ENCODE measurements at places on chromosomes 16 and 17. TPM values are rescaled to one million over a fixed set of nuclear protein-coding genes. Genes with fewer than 3 reads are reported as not detected.

DNA sequence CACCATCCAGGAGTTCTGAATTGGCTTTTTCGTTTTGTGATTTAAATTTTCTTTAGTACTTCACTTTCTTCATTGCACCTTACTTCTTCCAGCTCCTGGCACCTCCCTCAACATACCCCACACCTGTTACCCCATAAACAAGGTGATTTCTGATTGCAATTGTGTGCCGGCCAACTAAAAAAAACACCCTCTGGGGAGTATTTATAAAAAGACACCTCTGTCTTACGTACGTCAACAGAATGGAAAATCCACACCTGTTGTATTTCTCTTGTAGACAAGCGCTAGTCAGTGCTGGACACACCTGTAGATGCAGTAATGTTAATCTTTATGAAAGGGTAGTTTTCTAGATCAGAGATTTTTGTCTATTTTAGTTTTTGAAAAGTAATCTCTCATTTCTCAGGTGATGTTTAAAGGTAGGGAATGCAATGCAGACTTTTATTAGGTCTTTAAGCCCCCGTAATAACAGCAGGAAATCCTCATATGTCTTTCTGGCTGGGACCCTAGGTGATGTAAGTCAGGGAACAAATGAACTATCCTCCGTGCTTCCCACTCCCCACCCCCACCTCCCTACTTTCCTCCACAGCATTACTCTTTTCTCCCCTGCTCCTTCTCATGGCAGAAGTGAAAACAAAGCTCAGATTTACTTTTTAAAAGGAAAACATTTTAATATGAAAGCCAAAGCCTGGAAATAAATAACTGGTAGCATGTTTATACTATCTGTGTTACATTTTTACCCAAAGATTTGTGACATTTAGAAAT, 4.2 kb downstream of the MSI2 start:
- DNase-seq: no peak

- DNase-seq: no peak
These were observed 12.7 kb downstream of the RNF227 start for GRCh38 chr17:7903154-7904103.

The CLEC10A gene
- polyA plus RNA-seq: 11.6 TPM

GRCh38 chr17:29045734-29046472, 3.0 kb downstream of the PIPOX start:
- DNase-seq: peak; percentile 74

- DNase-seq: no peak
These were observed 32.2 kb downstream of the MMP15 start for GRCh38 chr16:58057784-58058183.

DNA sequence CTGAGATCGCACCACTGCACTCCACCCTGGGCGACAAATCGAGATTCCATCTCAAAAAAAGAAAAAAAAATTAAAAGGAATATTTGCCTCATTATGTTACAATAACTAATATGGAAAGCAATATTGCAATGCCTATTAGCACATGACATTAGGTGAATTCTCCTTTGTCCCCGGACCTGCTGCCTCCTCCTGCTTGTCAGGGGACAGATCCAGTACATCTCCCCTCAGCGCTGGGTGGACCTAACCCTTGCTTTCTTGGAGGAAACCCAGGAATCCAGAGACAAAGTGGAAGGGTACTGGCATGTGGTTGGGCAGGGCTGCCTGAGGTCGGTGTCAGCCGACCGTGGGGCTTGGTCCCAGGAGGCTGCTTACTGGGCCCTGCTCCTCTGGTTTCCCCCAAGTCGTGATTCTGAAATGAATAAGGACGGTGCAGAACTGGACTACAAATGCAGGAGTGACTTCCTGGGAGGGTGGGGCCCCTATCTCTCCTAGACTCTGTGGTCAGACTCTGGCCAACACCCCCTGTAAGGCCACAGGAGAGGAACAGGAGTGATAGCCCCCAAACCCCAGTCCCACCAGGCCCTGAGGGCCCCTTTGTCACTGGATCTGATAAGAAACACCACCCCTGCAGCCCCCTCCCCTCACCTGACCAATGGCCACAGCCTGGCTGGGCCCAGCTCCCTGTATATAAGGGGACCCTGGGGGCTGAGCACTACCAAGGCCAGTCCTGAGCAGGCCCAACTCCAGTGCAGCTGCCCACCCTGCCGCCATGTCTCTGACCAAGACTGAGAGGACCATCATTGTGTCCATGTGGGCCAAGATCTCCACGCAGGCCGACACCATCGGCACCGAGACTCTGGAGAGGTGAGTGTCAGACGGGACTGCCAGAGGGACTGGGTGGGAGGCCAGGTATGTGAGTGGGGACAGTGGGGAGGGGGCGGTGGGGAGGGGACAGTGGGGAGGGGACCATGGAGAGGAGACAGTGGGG, at the start of gene HBZ:
TSS of gene HBZ (plus strand) at position 504 of the 988 bp plus-strand sequence. CDS start at position 770, 266 bp downstream.
- no peak for DNase-seq

DNA sequence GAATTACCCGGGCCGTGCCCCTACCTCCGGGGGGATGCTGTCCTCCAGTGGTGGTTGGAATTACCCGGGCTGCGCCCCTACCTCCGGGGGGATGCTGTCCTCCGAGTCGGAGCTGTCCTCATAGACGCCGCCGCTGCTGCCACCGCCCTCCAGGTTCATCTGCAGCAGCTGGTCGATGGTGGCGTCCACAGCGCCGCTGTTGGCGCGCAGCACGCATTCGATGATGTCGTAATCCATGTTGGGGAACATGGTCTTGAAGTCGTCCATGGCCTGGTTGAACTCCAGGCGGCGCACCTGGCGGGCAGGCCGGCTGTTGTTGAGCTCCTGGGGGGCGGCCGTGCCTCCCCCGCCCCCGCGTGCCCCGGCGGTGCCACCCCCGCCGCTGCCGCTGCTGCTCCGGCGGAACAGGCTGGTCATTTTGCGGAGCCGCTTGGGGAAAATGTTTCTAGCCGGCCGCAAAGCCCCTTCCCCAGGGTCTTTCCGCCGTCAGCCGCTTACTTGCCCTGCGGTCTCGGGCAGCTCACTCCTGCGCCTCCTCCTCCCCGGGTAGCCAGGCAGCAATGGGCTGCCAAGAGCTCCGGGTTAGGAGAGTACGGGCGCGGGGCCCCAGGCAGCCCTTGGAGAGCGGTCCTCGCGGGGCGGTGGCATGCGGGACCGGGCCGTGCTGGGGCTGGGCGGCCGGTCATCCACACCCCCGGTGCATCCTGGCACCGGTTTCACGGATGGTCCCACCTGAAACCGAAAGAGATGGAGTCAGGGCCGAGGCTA, 35.5 kb upstream of the MRPS23 start:
- DNase-seq: no peak

DNA sequence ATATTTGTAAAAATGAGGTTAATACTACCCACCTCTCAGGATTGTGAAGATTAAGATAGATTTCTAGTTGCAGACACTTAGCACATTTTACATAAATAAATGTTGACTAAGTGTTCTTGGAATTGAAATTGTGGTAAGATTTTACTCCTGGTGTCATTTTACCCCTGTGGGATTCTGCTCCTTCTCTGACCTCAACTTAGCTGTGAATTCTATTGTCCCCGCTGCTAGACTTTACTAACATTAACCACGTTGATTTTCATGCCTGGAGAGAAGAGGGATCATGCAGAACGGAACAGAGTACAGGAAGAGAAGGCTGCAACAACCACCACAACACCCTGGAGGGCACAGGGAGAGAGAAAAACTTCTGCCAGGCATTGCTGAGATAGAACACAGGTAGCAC, 2.1 kb upstream of the TOM1L1 start:
- no peak for DNase-seq

- DNase-seq: no peak
These were observed 101.8 kb downstream of the FOXL1 start for GRCh38 chr16:86680162-86680561.

The CHD9NB gene
- polyA plus RNA-seq: 0.83 TPM

GRCh38 chr17:72950242-72950931, 142.1 kb downstream of the SLC39A11 start:
- DNase-seq: no peak

DNA sequence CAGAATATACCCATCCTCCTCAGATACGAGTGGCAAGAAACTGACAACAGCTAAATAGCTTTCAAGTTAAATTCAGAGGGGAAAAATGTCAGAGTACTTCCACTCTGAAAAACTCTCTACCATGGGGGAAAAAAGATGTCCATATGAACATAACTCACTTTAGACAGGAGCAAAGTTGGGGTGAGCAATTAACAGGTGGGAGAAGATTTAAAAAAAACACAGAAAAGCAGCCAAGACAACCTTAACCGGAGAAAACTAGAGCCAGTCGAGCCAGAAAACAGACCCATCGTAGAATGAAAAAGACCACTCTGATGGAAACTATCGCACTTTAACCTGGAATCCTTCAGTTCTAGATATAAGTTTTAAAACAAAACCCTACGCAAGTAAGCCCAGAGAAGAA, 833 bp downstream of the TERF2 start:
- DNase-seq: peak; percentile 32

GRCh38 chr16:715477-716199, 720 bp downstream of the METRN start:
- no peak for DNase-seq

GRCh38 chr16:82368041-82368440, 198.0 kb upstream of the MPHOSPH6 start:
- DNase-seq: peak; percentile 12

DNA sequence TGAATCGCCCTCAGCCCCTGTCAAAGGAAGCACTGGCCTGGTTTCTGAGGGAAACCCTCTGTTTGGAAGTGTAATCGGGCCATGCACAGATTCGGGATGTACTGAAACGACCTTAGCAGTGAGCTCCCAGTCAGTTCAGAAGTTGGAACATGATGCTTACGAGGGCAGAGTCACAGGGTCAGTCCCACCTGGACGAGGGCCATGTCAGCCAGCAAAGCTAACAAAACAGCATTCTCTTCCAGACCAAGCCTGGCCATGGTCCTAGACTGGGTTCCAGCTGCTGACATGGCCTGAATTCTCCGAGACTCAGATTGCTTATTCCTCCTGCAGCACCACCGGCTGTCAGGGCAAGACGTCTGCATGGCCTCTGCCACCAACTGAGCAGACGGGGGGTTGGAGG, 192.2 kb upstream of the WSCD1 start:
- DNase-seq: no peak

The CDH3 gene
- polyA plus RNA-seq: 0.54 TPM

The MSLN gene
- 29.7 TPM for polyA plus RNA-seq
